ENCODE measurements at places on chromosomes 11 and 22.

DNA sequence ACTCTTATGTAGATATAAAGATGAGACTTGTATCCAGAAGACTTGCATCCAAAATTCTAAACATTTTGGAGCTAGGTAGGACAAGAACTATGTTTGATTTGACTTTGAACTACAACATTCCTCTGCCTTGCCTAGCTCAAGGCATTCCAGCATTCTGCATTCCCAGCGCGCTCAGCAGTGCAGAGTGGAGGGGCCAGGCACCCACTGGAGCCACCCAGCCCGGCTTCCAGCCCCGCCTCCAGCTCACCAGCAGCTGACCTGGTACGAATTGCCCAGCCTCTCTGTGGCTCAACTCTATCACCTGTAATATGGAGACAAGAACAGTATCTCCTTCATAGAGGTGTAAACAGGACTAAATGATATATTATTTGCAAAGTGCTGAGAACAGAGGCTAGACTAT is 28.8 kb downstream of the PRDM10 start:
- DNase-seq = no peak

DNA sequence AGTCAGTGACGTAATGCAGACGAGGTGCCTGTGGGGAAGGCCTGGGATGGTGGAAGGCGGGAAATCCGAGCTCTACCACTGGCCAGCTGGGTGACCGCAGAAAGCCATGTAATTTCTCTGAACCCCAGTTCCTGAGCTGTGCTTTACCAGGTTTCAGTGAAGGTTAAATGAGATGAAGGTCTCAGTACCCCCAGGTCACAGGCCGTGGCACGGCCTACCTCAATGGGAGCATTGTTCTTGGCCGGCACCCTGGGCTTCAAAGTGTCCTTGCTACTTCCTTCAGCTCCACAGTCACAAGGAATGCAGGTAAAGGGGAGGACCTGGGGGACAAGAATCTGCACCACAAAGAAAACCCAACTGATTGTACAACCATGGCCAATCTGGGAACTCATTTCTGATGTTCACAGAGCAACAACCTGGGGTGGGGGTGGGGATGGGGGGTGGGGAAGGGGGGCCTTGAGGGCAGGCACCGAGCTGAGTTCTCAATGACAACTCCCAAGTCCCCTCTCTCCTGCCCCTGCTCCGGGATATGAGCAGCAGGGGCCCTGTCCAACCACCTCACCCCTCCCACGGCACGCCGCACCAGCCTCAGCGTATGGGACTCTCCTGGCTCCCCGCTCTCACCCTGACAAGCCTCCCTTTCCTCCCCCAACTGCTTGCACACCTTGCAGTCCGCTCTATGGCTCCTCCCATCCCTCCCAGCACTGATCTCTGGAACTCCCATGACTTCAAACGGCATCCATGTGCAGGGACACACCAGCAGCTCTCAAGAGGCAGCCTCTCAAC is 59.1 kb upstream of the ARFGAP3 start:
- no peak for DNase-seq

GRCh38 chr22:36887162-36887561 is 26.3 kb upstream of the CSF2RB start:
- no peak for DNase-seq

- peak; percentile 70 for DNase-seq
These were observed 68.3 kb downstream of the PLEKHA7 start for GRCh38 chr11:16945671-16946469.

DNA sequence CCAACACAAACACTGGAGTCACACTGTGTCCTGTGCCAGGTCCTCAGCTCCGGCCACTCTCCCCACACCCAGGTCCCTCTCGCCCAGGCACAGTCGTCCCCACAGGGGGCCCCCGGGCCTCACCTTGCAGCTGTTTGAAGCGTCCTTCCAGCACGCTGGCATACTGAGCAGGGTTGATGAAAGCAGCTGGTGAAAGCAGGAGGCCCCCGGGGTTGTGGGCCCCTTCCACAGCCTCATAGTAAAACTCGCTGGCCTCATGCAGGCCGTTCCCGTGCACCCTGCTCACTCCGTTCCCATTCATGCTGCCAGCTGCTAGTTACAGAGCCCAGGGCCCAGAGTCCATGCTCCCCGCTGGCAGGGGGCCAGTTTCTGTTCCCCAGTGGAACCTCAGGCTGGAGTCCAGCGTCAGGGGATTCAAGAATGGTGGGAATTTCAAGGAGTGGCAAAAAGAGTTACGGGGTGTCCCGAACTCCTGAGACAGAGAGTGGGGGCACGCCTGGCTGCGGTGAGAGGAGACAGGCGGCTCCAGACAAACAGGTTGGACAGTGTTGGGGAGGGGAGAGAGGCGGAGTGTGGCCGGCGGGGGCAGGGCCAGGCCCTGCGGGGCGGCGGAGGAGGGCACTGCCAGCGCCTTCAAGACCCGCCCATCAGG is 10.6 kb downstream of the SPTBN2 start:
- DNase-seq = no peak

DNA sequence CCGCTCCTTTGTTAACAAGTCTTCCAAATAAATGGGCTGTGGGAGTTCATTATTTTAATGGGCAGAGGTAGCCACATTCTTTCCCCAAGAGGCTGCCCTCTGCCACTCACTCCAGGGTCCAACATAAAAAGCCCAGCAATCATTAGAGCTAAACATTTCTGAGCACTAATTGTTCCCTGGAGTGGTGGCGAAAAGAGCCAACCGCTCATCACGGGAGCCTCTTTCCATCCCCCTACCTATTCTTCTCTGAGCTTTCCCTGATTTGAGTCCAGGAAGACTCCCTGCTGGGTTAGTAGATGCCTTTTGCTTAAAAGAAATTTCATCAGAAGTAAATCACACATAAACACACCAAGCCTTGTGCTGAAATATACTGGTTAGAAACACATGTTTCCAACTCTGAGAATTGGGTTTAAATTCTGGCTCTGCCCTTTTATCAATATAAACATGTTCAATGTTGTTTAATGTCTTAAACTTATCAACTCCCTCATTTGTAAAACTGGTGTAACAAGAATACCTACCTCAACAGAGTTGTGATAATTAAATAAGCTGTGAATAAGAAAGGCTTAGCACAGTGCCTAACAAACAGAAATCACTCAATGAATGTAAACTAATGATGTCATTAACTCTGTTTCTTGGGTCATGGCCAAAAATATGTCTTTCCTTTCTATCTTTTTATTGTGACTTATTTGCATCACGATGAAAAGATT is at the start of gene OR5A2:
Gene OR5A2, minus strand, starts transcription at position 53 of the 707 bp plus-strand sequence. CDS start 3,460 bp downstream, outside the sequence.
- no peak for DNase-seq

- no peak for DNase-seq
These were observed 5.2 kb upstream of the RASSF10 start for GRCh38 chr11:13003736-13004493.

- DNase-seq = no peak
These were observed 9.8 kb downstream of the RAB30 start for GRCh38 chr11:83061883-83062282.

- no peak for DNase-seq
These were observed 22.2 kb upstream of the UBASH3B start for GRCh38 chr11:122633219-122633829.

DNA sequence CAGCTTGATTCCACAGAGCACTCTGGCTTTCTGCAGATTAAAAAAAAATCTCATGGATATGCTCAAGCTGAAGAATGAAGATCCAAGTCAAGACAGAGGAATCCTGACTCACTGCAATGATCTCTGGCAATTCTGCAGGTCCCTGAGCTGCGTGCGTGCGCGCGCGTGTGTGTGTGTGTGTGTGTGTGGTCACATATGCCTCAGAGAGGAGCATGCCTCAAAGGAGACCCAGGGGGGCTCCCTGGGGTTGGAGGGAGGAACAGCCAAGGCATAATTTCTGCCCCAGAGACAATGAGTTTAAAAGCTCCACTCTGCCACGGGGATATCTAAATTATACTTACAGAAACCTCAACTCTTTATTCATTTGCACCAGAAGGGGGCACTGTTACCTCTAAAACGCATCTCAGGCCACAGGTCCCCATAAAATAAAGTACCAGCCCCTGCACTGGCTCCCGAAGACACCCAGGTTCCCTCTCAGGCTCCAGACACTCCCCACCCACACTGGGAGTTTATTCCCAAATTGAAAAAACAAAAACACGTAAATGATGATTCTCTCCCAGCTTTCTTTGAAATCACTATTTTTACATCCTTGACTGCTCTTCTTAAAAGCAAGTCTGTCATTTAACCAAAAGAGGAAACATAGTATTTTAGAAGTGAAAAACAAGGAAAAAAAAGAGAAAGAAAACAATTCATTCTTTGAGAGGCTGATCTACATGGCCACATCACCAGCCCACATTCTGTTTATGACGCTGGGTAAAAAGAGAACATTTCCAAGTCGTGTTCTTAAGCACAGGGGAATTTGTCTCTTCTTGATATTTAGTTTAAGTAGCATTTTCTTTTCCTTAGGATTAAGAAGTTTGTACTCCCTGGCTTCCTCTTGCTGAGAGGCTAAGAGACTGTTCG is 401.0 kb downstream of the LARGE1 start:
- DNase-seq = no peak

DNA sequence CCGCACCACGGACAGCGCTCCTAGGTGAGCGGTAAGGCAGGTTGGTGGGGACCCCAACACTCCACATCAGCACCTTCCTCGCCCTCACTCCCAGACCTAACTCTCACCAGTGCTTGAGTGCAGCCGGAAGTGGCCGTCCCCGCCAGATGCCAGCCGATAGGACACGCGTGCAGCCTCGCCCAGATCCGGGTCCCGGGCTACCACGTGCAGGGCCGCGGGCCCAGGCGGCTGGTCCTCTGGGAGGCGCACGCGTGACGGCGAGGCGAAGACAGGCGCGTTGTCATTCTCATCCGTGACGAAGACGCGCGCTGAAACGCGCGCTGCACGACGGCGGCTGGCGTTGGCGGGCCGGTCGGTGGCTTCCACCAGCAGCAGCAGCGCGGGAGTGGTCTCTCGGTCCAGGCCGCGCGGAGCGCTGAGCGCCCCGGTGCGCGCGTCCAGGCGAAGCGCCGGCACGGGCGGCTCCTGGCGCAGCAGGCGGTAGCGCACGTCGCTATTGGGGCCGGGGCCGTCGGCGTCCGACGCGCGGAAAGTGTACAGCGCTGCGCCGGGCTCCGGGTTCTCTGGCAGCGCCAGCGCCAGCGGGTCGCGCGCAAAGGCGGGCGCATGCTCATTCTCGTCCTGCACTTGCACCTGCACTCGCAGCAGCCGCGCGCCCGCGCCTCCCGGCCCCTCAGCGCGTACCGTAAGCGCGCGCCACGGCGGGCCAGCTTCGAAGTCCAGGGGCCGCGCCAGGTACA is 10.8 kb upstream of the TPP1 start:
- DNase-seq = no peak

GRCh38 chr22:24180316-24181087 is 785 bp upstream of the SUSD2 start:
- no peak for DNase-seq

DNA sequence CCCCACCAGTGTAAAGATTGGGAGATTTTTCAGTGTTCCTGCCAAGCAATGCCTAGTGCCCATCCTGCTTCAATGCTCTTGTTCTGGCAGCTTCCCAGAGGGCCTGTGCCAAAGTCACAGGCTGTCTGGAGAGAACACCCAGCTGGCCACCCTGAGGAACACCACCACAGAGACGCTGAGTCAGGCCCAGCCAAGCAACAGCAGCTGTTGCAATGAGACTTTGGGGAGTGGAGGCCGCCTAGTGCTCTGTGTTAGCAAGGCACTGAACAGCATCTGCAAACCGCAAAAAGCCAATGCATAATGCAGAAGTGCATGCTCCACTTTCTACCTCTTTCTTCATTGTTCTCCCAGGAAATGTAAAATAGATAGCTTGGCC is 168.1 kb downstream of the NXPE2 start:
- DNase-seq = no peak

DNA sequence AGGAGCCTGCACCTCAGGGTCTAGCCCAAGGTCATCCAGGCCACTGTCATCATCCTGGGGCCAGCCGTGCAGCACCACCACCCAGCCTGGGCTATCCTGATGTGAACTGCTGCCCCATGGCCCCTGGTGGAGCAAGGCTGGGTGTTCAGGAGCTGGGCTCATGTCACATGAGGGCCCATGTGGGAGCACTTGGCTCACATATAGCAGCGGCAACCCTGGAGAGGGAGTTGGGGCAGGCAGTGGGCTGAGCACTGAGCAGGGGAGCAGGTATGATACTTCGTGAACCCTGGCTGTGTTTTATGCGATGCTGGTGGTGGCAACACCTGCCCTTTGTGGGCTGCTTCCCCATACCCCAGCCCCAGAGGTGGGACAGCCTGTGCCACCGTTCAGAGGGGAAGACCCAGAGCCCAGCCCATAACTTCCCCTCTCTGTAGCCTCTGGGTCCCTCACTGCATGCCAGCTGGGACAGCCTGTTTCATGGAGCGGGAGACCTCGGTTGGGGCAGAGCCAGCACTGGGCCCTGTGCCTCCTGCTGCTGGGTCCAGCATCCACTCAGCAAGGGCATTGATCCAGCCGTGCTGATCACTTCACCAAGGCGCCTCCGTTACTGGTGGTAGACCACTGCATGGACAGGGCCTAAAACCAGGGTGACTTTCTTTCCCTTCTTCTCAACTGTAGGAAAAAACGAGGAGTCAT is 62.5 kb upstream of the SUSD2 start:
- DNase-seq = no peak

DNA sequence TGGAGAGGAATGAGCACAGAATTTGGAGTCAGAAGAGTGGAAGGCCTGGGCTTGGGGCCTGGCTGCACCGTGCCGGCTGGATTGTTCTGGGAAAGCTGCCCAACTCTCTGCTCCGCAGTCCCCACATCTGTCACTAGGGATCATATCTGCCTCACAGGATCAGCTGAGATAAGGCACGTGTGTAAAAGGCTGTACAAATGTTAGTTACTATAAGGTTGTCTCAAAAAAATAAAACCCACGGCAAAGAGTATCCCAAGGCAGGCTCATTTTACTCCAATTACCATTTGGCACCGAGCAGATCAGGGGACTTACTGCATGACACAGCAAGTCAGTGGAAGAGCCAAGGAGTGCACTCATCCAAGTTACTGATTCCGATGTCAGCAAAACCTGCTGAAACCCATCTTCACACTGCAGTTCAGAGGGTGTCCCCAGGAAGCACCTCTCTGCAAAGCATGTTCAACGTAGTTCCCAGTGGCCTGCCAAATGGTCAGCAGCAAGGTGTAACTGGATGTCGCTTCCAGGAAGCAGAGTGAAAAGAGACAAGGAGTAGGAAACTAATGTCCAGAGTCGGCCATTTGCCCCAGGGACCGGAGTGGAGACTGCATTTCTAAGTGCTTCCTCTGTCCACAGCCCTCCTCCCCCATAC is 18.1 kb upstream of the MRTFA start:
- no peak for DNase-seq

- no peak for DNase-seq
These were observed 33.8 kb upstream of the MUC5AC start for GRCh38 chr11:1123970-1124369.
